T-cell (primary cell): ENCODE measurements at places on chromosomes 5 and 9.

DNA sequence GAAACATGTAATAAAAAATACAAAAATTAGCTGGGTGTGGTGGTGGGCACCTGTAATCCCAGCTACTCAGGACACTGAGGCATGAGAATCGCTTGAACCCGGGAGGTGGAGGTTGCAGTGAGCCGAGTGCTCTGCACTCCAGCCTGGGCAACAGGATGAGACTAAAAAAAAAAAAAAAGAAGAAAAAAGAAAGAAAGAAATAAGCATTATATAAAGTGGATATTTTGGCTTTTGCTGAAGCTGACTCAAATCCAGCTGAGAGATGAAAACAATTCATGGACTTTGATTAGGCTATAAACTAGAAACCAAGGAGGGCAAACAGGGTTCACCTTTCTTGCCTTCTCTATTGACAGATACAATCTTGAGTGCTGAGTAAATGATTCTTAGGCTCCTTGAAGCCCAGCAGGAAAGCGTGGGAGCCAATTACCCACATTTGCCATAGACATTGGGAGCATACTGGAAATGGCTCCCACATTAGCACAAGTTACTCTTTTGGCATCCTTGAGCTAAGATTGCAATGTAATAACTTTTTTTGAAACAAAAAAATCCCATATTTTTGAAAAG lies 2.4 kb upstream of the BTF3 start:
- peaks cover 2% of the 10 kb centered on the region for H3K27me3 ChIP-seq
- H3K4me1 ChIP-seq = peaks cover 14% of the 10 kb centered on the region
- H3K36me3 ChIP-seq = peaks cover 4% of the 10 kb centered on the region
- H3K4me3 ChIP-seq = no peak overlapping the region
- DNase-seq = no peak

- H3K4me1 ChIP-seq = no peaks in the 10 kb centered on the region
- no peak overlapping the region for H3K27ac ChIP-seq
- no peaks in the 10 kb centered on the region for H3K27me3 ChIP-seq
- H3K4me3 ChIP-seq = no peak overlapping the region
- H3K36me3 ChIP-seq = no peaks in the 10 kb centered on the region
Observed at GRCh38 chr9:112664531-112664930, 53.4 kb downstream of the INIP start.

- peaks cover 29% of the 10 kb centered on the region for H3K4me1 ChIP-seq
- DNase-seq = no peak
- no peak overlapping the region for H3K4me3 ChIP-seq
- no peaks in the 10 kb centered on the region for H3K27me3 ChIP-seq
- H3K36me3 ChIP-seq = no peaks in the 10 kb centered on the region
Observed at GRCh38 chr5:142100307-142100706, 8.3 kb upstream of the NDFIP1 start.

- H3K27me3 ChIP-seq = no peaks in the 10 kb centered on the region
- no peak for DNase-seq
- H3K4me3 ChIP-seq = no peak overlapping the region
- H3K27ac ChIP-seq = no peak overlapping the region
Observed at GRCh38 chr5:113166852-113167366, 190.3 kb downstream of the DCP2 start.

DNA sequence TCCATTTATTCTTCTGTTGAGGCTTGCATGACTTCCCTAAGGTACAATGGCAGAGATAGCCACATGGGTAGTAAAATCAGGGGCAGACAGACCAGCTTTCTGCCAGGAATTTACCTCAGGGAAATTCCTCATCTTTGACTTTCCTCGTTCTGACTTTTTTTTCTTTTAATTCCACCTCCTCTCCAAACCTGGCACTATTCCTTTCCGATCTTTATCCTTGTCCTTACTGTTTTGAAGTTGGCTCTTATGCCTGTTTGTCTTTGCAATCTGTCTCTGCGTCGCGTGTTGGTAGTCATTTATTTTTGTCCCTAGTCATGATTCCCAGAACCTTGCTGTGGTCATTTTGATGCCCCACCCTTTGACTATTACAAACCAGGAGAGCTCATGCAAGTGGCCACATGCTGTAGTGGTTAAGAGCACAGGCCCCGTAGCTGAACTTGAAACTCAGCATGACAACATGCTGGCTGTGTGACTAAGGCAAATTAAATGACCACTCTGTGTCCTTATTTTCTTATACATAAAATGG lies 19.0 kb downstream of the TMC1 start:
- no peak overlapping the region for H3K27ac ChIP-seq
- no peaks in the 10 kb centered on the region for H3K27me3 ChIP-seq
- H3K4me3 ChIP-seq = no peak overlapping the region
- H3K36me3 ChIP-seq = no peaks in the 10 kb centered on the region

DNA sequence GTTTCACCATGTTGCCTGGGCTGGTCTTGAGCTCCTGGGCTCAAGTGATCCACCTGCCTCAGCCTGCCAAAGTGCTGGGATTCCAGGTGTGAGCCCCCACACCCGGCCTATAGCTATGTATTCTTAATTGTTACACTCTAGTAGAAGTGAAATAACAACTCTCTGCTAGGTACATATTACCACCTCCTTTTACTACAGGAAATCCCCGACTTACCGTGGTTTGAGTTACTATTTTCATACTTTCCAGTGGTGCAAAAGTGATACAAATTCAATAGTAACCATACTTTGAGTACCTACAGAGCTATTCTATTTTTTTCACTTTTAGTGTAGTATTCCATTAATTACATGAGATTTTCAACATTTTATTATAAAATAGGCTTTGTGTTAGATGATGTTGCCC lies 719 bp downstream of the ARL14EPL start:
- no peak for DNase-seq
- no peaks in the 10 kb centered on the region for H3K36me3 ChIP-seq
- H3K27ac ChIP-seq = no peak overlapping the region
- no peak overlapping the region for H3K4me3 ChIP-seq

- DNase-seq = no peak
- no peaks in the 10 kb centered on the region for H3K36me3 ChIP-seq
- no peak overlapping the region for H3K27ac ChIP-seq
- no peak overlapping the region for H3K4me3 ChIP-seq
Observed at GRCh38 chr9:89670114-89670513, 65.3 kb downstream of the GADD45G start.

GRCh38 chr9:121780177-121781040 lies 129.0 kb downstream of the DAB2IP start:
- H3K4me1 ChIP-seq = peaks cover 19% of the 10 kb centered on the region
- peaks cover 15% of the 10 kb centered on the region for H3K27me3 ChIP-seq
- no peak overlapping the region for H3K4me3 ChIP-seq
- no peak for DNase-seq
- no peak overlapping the region for H3K27ac ChIP-seq
- H3K36me3 ChIP-seq = no peaks in the 10 kb centered on the region

DNA sequence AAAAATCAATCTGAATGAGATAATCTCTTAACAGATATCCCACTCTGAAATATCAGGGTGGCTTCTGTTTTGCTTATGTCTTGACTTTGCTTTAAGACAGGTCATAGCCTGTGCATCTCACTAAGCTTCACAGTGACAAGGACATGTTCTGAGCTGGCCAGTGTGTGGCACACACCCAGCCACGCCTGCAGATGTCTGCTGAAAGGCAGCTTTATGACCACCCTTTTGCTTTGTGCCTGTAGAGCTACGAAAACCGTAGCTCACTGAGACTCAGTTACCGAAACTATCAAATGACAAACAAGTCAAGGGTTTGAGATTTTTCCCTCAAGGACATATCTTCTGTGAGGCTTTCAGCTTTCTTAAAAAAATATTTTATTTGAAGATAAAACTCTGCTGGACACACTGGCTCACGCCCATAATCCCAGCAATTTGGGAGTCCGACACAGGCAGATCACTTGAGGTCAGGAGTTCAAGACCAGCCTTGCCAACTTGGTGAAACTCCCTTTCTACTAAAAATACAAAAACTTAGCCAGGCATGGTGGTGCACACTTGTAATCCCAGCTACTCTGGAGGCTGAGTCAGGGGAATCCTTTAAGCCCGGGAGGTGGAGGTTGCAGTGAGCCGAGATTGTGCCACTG lies 233.2 kb downstream of the SPATA31A1 start:
- H3K4me3 ChIP-seq = no peak overlapping the region
- H3K27ac ChIP-seq = no peak overlapping the region
- no peak for DNase-seq
- H3K4me1 ChIP-seq = no peaks in the 10 kb centered on the region
- H3K27me3 ChIP-seq = no peaks in the 10 kb centered on the region

DNA sequence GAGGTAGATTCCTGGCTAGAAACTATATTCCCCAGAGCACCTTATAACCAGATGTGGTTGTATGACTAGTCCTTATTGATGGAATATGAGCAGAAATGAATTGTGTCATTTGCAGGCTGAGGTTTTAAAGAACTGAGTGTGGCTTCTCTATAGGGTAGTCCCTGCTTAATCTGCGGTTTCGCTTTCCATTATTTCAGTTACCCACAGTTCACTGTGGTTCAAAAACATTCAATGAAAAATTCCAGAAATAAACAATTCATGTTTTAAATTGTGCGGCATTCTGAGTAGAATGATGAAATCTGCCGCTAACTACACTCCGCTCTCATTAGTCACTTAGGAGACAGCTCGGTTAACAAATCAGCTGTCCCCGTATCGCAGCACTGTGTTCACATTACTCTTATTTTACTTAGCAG lies 65.1 kb downstream of the ANKRD55 start:
- H3K36me3 ChIP-seq = no peaks in the 10 kb centered on the region
- no peak for DNase-seq
- H3K27me3 ChIP-seq = no peaks in the 10 kb centered on the region
- H3K27ac ChIP-seq = no peak overlapping the region
- peaks cover 15% of the 10 kb centered on the region for H3K4me1 ChIP-seq
